ENCODE measurements at places on chromosomes 3 and 15.
A peak's percentile ranks its signal among the peaks of the same experiment; 100 is the strongest.

DNA sequence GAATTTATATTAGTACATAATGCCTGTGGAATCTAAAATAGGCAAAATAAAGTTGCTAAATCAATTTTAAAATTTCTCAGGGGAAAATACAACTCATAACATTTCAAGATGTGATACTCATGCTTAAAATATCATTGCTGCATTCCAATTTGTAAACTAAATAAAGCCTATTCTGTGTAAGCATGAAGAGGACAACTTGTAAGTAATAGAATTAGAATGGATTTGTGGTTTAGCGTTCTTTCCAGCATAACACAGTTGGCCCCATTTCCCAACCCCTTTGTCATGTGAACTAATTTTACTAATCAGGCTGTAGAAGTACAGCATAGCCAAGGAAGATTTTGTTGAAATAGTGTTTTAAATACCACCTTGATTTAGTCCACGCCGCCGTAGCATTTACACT is 437.2 kb downstream of the SI start:
- DNase-seq: no peak

DNA sequence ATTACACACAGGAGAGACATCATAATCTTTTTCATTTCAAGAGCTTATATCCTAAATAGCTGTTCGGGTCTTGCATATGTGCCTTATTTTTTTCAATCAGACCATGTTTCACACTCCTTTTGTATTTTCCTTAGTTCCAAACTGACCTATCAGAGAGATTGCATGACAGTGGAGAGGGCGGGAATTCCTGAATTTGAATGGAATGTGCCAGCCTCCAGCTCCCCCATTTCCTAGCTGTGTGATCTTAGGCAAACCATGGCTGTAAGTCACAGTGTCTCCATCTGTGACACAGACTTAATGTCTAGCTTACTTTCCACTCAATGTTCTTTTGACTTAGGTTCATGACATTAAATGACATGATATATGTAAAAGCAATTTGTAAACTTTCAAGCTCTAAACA is 62.0 kb upstream of the CSTA start:
- DNase-seq: no peak

DNA sequence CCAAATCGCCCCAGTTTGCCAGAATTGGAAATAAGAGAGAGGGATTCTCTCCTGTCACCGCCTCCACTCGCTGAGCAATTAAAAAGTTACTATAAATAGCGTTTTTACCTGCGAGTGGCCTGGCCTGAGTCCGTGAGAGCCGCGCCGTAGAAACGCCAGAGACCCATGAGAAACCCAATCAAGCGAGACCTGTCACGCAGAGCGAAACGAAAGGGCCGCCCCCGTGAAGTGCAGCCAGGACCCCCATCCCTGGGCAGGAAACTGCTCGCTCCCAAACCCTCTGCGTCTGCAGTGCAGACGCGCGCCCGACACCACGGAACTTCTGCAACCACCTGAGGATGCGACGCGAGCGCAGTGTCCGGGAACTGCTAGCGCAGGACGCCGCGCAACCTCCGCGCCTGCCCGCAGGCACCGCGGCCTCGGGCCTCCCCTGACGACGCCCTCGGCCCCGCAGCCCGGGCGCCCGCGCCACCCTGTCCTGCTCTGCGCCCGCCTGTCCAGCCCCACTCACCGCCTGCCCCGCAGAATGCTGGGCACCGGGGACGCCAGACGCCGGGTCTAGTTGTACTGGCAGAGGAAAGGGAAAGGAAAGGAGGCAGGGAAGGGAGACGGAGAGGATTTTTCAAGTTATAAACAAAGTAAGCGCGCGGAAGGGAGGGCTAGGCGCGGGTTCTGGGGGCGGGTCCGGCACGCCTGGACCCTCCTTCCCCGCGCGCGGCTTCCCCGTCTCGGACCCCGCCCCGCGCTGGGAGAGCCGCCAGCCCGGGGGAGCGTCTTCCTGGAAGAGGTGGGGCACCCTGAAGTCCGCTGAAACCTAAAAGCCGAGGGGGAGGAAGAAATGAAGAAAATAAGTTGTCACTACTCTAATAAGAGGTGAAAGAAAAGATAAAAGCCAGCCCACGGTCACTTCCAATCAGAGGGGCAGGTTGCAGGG is at the start of gene PLSCR4:
PLSCR4 (minus strand) TSS at position 657 of the 934 bp plus-strand sequence. CDS start 29,034 bp downstream, outside the sequence.
- no peak for DNase-seq

- DNase-seq: no peak
Observed at GRCh38 chr15:97144377-97144711, 813.8 kb downstream of the NR2F2 start.

GRCh38 chr3:151037746-151038477 is 47.6 kb upstream of the MED12L start:
- DNase-seq: no peak

- DNase-seq: no peak
Observed at GRCh38 chr3:136247436-136247835, 2.7 kb upstream of the PCCB start.

DNA sequence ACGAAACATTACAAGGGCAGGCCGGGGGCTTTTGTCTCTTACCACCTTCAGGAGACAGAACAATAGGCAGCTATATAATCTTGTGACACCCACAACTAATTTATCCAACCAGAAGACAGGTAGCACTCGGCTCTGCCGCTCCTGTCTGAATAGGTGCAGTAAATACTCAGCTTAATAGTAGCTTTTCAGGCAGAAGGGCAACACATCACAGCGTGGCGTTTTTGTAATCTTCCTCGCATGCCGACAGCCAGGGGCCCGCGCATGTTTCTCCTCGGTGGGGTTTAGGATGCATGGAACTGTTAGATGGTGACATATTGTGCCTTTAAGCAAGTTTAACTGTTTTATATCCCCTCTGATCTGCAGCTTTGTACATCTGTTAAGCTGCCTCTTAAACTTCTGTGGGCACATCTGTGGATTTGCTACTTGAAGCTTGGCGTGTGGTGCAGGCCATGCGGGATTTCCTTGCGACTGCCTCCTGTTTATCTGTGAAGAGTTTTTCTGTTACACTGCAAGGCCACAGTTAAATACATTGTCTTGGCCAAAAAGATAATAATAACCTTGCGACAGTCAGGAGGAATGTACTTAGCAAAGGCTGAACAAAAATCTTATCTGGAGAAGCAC is 123.2 kb upstream of the BNIP2 start:
- DNase-seq: peak; percentile 68

- no peak for DNase-seq
Observed at GRCh38 chr3:12486916-12487315, 2.6 kb downstream of the TSEN2 start.

- DNase-seq: no peak
Observed at GRCh38 chr3:18295171-18295920, 129.8 kb downstream of the SATB1 start.

- no peak for DNase-seq
Observed at GRCh38 chr3:171755015-171755589, 55.2 kb downstream of the PLD1 start.

DNA sequence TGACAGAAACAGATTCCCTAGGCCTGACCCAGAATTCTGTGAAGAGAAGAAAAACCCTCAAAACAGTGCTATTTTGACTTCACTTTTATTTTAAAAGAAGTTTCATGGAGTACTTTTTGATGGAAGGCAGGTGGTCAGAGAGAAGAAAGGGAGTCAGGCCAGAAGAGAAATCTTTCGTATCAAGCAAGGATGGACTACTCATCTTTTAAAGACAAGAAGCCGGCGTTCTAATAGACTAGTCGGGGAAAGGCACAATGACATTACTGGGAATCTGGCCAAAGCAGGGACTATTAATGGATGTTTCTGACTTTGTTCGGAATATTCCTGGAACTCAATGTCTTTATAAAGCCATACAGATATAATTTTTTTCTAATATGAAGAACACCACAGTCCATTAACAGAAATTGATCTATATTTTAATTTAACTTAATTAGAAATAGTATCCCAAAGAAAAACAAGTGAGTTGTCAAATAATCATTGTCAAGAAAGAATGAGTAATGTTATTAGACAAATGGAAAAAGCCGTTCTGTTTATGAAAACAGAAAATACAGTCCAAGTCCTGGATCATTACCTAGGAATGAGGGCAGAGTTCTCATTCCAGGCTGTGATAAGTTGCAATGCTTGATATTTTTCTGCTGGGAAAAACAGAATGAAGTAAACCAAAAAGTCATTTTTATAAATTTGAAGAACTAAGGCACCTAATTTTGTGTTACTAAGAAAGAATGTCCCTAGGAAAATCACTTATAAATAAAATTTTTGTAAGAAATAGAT is 23.7 kb upstream of the PCOLCE2 start:
- DNase-seq: no peak

GRCh38 chr15:52334491-52335160 is 39.0 kb upstream of the MYO5C start:
- DNase-seq: no peak

GRCh38 chr15:50135031-50135551 is 16.1 kb upstream of the ATP8B4 start:
- no peak for DNase-seq

GRCh38 chr3:194760494-194761137 is 74.9 kb downstream of the FAM43A start:
- DNase-seq: no peak

- no peak for DNase-seq
Observed at GRCh38 chr3:127955728-127956127, 40.7 kb downstream of the KBTBD12 start.

- no peak for DNase-seq
Observed at GRCh38 chr3:131849616-131850015, 185.2 kb downstream of the CPNE4 start.

- DNase-seq: no peak
Observed at GRCh38 chr15:77143191-77143590, 72.3 kb upstream of the TSPAN3 start.

- DNase-seq: no peak
Observed at GRCh38 chr15:50546566-50546965, at the start of gene USP50. USP50 (minus strand) TSS chr15:50546666; CDS start chr15:50546525, 141 bp downstream.

DNA sequence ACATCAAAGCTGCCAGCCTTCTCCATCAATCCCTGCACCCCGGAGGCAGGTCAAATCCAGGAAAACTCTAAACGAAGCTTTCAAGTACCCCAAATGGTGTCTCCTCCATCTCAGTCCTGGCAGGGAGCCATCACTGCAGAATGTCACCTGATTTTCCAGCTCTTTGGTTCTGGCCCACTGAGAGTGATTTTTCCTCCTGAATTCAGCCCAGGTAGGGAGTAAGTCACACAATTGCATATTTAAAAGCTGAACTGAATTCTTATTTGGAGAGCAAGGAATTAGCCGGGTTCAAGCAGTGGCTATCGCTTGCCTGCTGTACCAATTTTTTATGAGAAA is 5.3 kb downstream of the RFTN1 start:
- no peak for DNase-seq

- no peak for DNase-seq
Observed at GRCh38 chr3:19364148-19364547, 215.8 kb downstream of the KCNH8 start.

- no peak for DNase-seq
Observed at GRCh38 chr15:62886431-62887071, 156.0 kb upstream of the TPM1 start.

- DNase-seq: no peak
Observed at GRCh38 chr3:19967812-19968211, 20.9 kb downstream of the RAB5A start.

- DNase-seq: peak; percentile 19
Observed at GRCh38 chr3:48662753-48663488, at the start of gene CELSR3. CELSR3 (minus strand) TSS chr3:48662886; CDS start chr3:48662634, 252 bp downstream.

DNA sequence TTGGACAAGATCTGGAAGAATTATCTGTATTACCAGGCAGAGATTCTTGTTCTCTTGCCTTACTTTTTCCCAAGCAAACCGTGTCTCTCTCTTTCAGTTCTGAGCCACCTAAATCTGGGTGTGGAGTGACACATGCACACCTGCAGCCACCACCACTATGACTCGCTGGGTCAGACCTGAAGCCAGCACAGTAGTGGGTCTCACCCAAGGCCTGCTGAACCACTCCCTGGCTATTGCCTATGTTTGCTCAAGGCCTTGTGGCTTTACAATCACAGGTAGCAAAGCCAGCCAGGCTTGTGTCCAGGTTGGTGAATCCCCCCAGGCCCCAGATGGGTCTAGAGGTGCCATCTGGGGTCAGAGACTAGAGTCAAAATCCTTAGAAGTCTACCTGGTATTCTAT is 28.7 kb upstream of the COPB2 start:
- no peak for DNase-seq
